CD8-positive, alpha-beta memory T cell (primary cell): ENCODE measurements at places on chromosomes 2 and 18. TPM values are rescaled to one million over a fixed set of nuclear protein-coding genes. Genes with fewer than 3 reads are reported as not detected.

BCL11A gene
- total RNA-seq = 0.07 TPM

EFR3B gene
- 0.20 TPM for total RNA-seq

REG1B gene
- not detected for total RNA-seq

DNA sequence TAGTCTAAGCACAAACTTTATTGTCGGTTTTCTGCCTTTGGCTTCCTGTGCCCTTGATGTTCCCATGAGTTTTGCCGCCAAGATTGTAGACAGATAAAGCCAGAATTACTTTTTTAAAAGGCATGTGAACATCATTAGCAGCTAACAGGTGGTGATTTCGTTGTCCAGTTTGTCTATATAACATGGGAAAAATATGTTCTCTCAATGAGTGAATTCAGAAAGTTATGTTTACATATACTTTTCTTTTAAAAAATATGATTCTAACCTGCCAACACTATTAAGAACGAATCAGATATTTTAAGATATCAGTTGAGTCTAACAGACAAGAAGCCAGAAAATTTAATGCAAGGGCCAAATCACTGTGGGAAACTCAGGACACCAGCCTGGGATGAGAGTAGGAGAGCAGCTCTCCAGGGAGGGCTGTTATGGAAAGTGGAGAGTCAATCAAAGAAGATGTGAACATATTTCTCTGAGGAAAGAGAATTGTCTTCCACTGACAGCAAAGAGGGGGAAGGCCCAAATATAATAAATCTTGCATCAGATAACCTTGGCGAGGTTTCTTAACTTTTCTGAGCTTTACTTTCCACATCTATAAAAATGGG lies 311.3 kb downstream of the ARHGAP15 start:
- DNase-seq = no peak

DNA sequence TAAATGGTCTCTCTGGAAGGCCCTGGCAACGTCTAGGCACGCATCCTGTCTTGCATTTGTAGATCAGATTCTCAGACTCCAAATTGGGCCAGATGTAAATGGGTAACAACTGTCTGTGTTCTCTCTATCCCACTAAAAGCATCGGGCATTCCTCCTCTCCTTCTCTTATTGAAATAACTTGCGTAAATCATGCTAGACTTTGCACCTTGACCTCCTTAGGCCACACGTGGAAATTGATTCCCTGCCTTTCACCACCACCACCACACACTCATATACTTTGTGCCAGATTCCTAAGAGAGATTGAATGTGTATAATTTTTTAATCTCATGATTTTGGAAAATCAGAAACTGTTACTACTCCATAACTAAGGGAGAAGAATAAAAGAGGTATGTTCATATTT lies 21.3 kb downstream of the MAPRE3 start:
- DNase-seq = no peak
